ENCODE measurements at places on chromosomes 7 and 10. TPM values are rescaled to one million over a fixed set of nuclear protein-coding genes. Genes with fewer than 3 reads are reported as not detected.

The ELFN1 gene
- 0.08 TPM for total RNA-seq

The SH2D4B gene
- not detected for total RNA-seq

The CCDC172 gene
- not detected for total RNA-seq

The PON1 gene
- not detected for total RNA-seq

The VAX1 gene
- not detected for total RNA-seq

The AKR1B15 gene
- not detected for total RNA-seq

The GDF2 gene
- total RNA-seq, result not detected

The C7orf33 gene
- total RNA-seq, result not detected

The CPED1 gene
- 32.2 TPM for total RNA-seq

All from smooth muscle cell of the coronary artery (primary cell).